Effector memory CD4-positive, alpha-beta T cell (primary cell): ENCODE measurements at places on chromosomes 7 and 10.

DNA sequence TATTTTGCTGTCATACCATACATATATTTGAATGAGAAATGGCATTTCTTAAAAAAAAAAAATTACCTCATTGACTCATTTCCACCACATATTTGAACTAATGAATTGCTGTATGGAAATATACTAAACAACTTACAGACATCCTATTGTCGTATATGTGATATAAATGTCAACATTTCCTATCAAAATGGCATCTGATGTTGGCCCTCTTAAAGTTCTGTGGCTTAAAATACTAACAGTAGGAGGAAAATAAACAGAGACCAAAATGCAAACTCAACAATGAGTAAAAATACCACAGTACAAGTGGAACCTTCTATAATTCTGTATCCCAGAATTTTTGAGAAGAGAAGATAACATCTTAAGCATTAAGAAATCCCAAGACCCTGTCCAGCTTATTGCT is 405.6 kb upstream of the GALNT17 start:
- no peak for DNase-seq

- DNase-seq: no peak
These were observed 340.6 kb upstream of the NRP1 start for GRCh38 chr10:33674986-33675599.

GRCh38 chr7:132420527-132420926 is 155.7 kb downstream of the PLXNA4 start:
- no peak for DNase-seq

- DNase-seq: no peak
These were observed 96.1 kb upstream of the SEMA3C start for GRCh38 chr7:81014908-81015307.

GRCh38 chr7:39847227-39847626 is 102.8 kb upstream of the CDK13 start:
- no peak for DNase-seq
